ENCODE measurements at places on chromosomes 12 and 14.

- DNase-seq: no peak
Measured at GRCh38 chr14:88952901-88953300, 128.4 kb downstream of the TTC8 start.

- DNase-seq: no peak
Measured at GRCh38 chr12:58393152-58393551, 451.8 kb downstream of the ATP23 start.

DNA sequence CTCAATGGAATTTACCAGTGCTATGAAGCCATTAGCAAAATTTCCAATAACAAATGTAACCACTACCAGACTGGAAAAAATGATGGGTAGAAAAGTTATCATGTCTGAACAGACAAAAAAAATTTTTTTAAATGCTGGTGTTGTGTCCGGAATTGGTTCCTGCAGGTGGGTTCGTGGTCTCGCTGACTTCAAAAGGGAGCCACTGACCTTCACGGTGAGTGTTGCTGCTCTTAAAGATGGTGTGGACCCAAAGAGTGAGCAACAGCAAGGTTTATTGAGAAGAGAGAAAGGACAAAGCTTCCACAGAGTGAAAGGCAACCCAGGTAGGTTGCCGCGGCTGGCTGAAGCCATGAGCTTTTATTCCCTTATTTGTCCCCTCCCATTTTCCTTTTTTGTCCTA, at the start of gene TAS2R43:
Gene TAS2R43 (minus strand): TSS at position 186 of the 400 bp plus-strand sequence. CDS start 84 bp downstream, at position 102.
- DNase-seq: no peak

DNA sequence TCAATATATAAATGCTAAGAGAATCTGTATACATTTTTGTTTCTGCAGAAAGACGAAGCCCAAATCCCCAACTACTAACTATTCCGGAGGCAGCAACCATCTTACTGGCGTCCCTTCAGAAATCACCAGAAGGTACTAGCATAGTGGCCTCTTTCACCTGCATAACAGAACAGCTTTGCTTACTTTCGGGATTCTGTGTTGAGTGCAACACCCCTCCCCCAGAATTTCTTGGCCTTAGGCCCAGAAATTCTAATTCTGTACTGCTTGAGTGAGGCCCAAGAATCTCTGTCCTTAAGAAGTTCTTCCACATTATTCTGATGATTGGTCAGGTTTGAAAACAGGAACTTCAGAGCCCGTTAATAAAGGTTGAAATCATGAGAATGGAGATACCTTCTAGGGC, 2.9 kb downstream of the SPX start:
- DNase-seq: no peak

DNA sequence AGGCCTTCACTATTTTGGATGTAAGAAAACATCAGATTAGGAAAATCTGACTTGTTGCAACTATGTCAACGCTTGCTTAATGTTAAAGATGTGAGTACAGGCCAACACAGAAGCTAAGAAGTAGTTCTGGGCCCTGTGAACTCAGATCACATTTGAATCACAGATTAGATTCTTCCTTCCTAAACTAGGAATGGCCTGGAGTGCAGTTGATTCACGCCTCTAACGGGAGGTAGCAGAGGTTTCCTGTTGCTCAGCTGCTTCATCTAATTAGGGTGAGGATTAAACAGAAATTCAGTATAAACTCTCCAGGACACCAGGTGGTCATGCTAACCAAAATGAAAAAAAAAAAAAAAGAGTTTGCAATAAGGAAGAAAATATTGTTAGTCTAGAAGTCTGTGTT, 314.3 kb downstream of the TRHDE start:
- DNase-seq: no peak
